ENCODE measurements at places on chromosomes 11 and 22. TPM values are rescaled to one million over a fixed set of nuclear protein-coding genes. Genes with fewer than 3 reads are reported as not detected.
A peak's percentile ranks its signal among the peaks of the same experiment; 100 is the strongest.

PISD gene
- total RNA-seq = 20.5 TPM

GRCh38 chr11:4672470-4672869, 25.2 kb downstream of the OR51E2 start:
- H3K4me3 ChIP-seq = no peak overlapping the region
- H3K27ac ChIP-seq = no peak overlapping the region
- H3K27me3 ChIP-seq = no peaks in the 10 kb centered on the region
- peaks cover 3% of the 10 kb centered on the region for H3K4me1 ChIP-seq
- no peak for DNase-seq

HEPN1 gene
- not detected for total RNA-seq

DNA sequence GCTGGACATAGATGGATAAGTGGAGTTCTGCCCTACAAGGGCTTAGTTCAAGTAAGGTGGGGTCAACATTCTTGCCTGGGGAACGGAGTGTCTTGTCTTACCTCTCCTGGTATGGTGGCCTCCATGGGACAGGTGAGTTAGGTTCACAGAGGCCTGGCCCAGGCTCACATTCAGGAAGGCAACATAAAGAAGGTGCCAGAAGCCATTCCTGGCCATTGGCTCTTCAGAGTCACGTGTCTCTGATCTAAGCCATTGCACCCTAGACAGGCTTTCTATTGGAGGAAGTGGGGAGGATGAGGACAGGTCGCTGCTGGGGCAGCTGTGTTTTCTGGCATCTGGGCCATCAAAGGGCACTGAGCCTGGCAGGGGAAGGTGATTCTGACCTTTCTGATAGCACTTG, 14.8 kb downstream of the LMO2 start:
- no peaks in the 10 kb centered on the region for H3K4me1 ChIP-seq
- no peak overlapping the region for H3K4me3 ChIP-seq
- H3K36me3 ChIP-seq = no peaks in the 10 kb centered on the region
- H3K27me3 ChIP-seq = peaks cover 23% of the 10 kb centered on the region

GRCh38 chr11:69076129-69076791, 27.5 kb downstream of the TPCN2 start:
- H3K4me1 ChIP-seq = peaks cover 15% of the 10 kb centered on the region
- DNase-seq = peak; percentile 90
- peak overlapping the region; percentile 86 for H3K27ac ChIP-seq
- H3K36me3 ChIP-seq = peaks cover 8% of the 10 kb centered on the region

CHRM4 gene
- total RNA-seq = under 0.01 TPM

MRGPRX3 gene
- total RNA-seq = not detected

- H3K27ac ChIP-seq = peak overlapping the region; percentile 75
- peak overlapping the region; percentile 90 for H3K4me3 ChIP-seq
- peaks cover 2% of the 10 kb centered on the region for H3K4me1 ChIP-seq
- H3K36me3 ChIP-seq = no peaks in the 10 kb centered on the region
Observed at GRCh38 chr22:36775586-36775963, 344 bp downstream of the IFT27 start.

H19 gene
- total RNA-seq = 55.0 TPM

GRCh38 chr22:49297286-49297870, 530.3 kb downstream of the BRD1 start:
- no peaks in the 10 kb centered on the region for H3K4me1 ChIP-seq
- H3K36me3 ChIP-seq = no peaks in the 10 kb centered on the region
- H3K4me3 ChIP-seq = no peak overlapping the region
- DNase-seq = no peak

DNA sequence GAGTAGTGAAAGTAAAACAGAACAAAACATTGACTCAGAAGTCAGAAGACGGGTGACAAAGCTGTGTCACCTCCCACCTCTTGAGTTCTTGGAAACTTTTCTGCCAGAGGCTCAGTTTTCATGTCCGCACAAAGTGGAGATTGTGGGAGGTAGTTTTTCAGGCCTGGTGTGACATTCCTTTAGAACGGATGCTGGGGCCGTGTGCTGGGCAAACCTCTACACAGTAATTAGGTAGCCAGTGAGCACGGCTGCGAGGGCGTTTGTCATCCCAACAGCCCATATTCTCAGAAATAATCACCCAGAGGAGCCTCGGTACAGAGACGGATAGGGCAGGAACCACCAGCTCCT, 1054.4 kb downstream of the TBC1D22A start:
- H3K27ac ChIP-seq = no peak overlapping the region
- H3K4me1 ChIP-seq = no peaks in the 10 kb centered on the region
- H3K36me3 ChIP-seq = no peaks in the 10 kb centered on the region

DNA sequence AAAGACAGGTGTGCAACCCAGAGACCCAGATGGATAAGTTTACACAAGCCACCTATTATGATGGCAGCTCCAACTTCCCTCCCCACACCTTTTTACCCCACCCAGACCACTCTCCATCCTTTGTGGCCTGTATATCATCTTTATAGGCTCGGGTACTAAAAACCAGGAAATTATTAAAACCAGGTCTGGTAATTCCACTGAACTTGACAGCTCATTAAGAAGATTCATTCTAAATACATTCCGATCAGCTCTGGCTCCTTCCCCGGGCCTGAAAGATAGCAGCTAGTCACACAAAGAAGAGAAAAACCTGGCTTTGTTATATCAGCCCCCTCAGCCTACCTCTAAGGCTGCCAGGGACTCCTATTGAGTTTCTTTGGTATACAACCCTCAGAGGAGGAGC, 67.9 kb upstream of the API5 start:
- H3K27ac ChIP-seq = no peak overlapping the region
- no peaks in the 10 kb centered on the region for H3K36me3 ChIP-seq
- no peaks in the 10 kb centered on the region for H3K27me3 ChIP-seq
- H3K4me1 ChIP-seq = no peaks in the 10 kb centered on the region

DNA sequence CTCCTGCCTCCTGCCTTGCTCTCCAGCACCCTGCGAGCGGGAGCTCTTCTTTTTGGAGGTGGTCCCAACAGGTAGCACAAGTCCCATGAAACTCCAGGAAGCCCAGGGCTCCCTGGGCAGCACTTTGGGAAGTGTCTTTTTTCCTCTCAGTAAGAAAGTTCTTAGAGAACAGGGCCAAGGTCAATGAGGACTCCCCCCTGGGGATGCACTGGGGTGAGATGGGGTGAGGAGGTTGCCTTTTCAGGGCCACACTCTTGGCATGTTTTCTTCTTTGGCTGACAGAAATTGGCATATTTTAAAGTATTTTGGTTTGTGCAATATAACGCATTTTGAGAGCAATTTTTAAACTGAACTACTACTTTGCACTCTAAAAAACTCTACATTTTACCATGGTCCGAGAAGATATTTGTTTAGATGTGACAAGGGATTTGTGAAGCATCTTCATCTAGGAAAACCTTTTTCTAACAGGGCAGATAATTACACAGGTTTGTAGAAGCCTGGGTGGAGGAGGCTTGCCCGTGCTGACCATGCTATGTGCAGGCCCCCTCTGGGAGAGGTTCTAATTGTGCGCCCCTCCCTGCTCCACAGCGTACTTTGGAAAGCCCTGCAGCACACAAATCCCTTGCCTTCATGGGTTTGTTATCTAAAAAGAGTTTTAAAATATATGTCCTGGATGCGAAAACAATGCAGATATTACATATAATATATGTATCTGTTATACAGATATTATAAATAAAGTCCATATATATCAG, 140.4 kb downstream of the WNT7B start:
- H3K4me3 ChIP-seq = no peak overlapping the region
- peaks cover 7% of the 10 kb centered on the region for H3K36me3 ChIP-seq
- H3K27ac ChIP-seq = no peak overlapping the region
- H3K4me1 ChIP-seq = peaks cover 2% of the 10 kb centered on the region
- DNase-seq = no peak

DNA sequence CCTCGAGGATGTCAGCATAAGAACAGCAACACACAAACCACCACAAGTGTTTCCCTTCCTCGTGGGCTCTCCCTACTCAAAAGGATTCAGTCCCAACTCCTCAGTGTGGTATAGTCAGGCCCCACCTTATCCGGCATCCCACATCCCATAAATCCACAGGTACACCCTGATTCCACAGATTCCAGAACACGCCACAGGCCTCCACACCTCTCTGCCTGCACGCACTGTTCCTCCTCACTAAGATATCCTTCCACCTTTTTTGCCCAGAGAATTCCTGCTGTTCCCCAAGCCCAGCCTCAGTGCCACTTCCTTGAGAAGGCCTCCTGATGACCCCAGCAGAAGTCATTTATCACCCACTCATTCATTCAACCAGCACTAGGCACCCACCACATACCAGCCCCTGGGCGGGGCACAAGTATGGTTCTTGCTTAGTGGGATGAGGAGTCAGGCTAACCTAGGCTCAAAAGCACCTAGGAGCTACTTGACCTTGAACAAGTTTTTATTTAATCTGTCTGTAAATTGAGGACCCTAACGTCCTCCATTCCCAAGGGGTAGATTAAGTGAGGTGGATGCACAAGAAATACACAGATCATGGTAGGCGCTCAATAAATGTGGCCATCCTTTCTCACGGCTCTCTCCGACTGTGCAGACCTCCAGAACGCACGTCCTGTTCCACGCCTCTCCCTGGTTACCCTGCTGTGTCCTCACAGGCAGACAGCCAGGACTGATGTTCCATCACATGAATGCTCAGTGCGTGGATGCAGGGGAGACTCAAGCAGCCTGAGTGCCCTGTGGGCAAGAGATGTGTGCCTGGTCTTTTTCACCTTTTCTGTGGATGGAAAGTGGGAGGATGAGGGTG, 2.1 kb upstream of the KCNJ4 start:
- H3K36me3 ChIP-seq = no peaks in the 10 kb centered on the region
- H3K4me3 ChIP-seq = no peak overlapping the region
- H3K4me1 ChIP-seq = no peaks in the 10 kb centered on the region
- peaks cover 62% of the 10 kb centered on the region for H3K27me3 ChIP-seq
- DNase-seq = no peak
- H3K27ac ChIP-seq = no peak overlapping the region

SCT gene
- not detected for total RNA-seq

DNA sequence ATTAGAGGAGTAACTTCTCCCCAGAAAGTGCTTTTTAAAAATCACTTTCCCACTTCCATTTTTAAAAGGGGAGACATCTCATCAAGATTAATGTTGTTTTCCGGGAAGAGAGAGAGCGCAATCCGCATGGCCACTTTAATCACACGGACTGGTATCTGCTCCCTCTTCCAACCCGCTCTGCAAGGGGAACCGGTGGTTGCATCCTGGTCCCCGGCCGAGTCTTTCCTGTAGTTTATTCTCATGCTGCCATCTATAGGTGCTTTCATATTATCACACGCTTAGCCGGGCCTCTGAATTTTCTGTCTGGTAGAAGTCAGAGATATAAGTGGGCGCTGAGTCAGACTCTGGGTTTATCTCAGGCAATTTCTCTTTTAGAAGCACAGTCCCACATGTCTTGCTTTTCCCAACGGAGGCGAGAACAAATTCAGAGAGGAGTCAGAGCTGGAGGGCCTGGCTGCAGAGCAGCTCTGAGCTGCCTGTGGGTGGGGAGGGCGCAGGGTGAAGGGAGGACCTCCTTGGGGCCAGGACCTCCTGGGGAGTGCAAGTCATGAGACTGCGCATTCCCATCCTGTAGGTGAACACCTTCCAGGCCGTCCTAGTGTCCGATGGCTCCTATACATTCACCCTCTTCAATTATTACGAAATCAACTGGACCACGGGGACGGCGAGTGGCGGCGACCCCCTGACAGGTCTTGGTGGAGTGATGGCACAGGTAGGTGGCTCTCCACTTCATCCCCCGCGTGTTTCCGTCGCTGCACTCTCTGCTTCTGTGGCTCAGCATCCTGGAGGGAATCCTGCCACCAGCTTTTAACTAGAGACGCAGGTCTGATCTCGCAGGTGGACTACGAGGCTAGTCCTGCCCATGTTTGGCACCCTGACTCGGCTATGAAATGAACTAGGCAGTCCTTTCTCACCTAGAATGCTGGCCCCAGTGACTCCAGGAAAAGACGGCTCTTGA, 11.7 kb downstream of the TECTA start:
- H3K4me3 ChIP-seq = no peak overlapping the region
- H3K4me1 ChIP-seq = no peaks in the 10 kb centered on the region
- H3K27me3 ChIP-seq = peaks cover 4% of the 10 kb centered on the region
- no peak overlapping the region for H3K27ac ChIP-seq
- peak; percentile 77 for DNase-seq

ADAMTS15 gene
- 23.4 TPM for total RNA-seq
